ENCODE measurements at places on chromosomes 2 and 18.
A peak's percentile ranks its signal among the peaks of the same experiment; 100 is the strongest.

DNA sequence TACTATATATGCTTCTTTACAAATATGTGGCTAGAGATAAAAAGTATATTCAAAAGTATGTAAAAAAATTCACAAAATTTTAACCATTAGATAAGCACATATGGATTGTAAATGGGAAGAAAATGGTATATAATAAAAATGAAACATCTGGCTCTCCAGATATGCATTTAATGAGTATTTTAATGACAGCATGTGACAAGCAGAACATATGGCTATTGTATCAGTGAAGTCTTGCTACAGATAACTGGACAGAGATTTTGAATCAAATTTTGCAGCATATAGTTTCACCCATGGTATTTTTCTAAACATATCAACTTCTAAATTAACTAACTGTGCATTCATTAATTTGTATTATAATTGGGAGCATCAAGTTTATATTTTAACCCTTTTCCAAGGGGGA is 5.0 kb upstream of the ABCA12 start:
- no peak for DNase-seq

DNA sequence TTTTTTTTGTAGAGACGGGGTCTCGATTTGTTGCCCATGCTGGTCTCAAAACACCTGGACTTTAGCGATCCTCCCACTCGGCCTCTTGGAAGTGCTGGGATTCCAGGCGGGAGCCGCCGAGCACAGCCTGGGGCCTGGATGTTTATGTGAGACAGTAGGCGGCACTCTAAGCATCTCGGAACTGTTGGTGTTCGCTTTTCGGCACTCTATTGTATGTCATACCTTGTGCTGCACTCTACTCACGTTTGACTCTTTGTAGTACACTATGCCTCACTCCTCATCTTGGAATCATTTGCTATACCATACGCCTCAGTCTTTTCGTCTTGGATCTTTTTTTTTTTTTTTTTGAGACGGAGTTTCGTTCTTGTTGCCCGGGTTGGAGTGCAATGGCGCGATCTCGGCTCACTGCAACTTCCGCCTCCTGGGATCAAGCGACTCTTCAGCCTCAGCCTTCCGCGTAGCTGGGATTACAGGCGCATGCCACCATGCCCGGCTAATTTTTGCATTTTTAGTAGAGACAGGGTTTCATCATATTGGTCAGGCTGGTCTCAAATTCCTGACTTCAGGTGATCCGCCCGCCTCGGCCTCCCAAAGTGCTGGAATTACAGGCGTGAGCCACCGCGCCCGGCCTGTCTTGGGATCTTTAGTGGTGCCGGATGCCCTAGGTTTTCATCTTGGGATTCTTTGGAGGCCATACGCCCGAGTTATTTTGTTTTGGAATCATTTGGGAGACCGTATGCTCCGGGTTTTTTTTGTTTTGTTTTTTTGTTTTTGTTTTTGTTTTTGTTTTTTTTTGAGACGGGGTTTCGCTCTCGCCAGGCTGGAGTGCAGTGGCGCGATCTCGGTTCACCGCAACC is 24.2 kb upstream of the ZDBF2 start:
- no peak for DNase-seq

DNA sequence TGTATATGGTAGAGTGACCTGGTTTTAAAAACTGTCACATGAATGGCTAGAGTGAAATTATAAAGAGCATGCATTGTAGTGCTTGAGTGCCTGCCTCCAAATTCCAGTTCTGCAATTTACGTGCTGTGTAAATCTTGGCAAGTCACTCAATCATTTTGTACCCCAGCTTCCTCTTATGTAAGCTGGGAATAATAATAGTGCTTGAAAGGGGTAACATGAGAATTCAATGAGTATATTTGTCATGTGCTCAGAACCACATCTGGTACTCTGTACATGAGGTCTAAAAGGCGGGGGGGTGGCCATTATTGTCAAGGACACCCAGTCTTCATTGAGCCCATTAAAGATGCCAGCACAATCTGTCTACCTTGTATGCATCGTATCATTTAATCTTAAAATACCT is 214.8 kb downstream of the MC4R start:
- DNase-seq = no peak

- DNase-seq = no peak
These were observed 70.3 kb upstream of the HAAO start for GRCh38 chr2:42862669-42863185.

DNA sequence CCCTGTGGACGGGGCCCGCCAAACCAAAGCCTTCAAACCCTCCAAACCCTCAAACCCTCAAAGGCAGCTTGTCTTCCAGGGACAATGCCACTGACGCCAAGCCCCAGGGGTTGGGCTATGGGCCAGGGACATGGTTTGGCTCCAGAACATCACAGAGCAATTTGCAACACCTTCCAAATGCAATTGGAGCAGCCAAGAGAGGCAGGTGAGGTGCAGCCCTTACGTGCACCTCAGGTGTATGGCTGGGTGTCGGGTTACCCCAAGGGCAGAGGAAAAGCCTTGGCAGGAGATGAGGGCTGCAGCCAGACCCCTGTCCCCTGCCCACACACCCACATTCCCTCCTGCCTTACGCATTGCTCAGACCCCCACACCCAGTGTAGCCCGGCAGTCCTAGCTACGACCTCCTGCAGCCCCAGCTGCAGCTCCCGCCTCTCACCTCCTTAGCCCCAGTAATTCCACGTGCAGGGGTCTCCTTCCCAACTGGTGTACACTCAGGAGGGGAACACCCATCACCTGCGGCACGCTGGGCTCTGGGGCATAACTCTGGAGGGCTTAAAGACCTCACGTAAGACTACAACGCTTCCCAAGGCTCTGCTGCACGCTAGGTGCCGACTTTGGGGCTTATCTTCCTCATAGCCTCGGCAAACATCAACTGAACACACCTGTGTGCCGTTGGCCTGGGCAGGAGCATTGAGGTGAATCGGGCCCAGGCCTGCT is 88.7 kb downstream of the TFCP2L1 start:
- DNase-seq = no peak

DNA sequence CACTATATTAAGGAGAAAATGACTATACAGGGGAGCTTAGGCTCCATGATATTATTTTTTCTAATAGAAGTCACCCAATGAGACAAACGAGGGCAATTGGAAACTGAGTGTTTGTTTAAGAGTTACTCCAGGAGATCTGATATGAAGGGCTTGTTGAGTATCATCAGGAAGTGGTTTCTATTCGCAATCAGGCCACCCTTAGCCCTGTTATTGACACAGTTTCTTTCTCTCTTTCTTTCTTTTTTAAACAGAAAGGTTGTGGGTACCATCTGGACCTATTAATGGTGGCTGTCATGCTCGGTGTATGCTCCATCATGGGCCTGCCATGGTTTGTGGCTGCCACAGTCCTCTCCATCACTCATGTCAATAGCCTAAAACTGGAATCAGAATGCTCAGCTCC is 117.3 kb downstream of the DPP4 start:
- no peak for DNase-seq

DNA sequence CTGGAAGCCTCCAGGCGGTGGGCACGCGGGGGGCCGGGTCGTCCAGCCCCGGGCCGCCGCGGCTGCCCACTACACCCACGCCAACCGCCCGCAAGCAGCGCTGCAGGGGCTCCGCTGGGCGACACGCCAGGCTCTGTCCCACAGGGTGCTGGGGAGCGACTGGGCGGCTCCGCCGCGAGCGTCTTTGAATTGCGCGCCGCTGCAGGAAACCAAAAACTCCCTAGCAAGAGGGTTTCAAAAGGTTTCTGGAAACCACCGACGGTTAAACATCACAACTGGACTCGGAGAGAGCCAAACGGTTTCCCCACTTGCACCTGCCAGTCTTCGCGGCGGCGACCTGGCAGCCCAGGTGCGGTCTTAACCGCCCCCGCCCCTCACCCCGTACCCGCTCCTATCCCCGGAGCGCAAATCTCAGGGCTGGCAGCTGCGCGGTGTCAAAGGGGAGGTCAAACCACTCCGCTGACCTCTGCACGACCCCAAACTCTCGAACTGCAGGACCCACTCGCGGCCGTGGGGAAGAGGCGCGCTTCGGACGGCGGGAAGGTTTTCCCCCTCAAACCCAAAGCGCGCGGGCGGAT is 1.0 kb downstream of the CXCR4 start:
- no peak for DNase-seq

DNA sequence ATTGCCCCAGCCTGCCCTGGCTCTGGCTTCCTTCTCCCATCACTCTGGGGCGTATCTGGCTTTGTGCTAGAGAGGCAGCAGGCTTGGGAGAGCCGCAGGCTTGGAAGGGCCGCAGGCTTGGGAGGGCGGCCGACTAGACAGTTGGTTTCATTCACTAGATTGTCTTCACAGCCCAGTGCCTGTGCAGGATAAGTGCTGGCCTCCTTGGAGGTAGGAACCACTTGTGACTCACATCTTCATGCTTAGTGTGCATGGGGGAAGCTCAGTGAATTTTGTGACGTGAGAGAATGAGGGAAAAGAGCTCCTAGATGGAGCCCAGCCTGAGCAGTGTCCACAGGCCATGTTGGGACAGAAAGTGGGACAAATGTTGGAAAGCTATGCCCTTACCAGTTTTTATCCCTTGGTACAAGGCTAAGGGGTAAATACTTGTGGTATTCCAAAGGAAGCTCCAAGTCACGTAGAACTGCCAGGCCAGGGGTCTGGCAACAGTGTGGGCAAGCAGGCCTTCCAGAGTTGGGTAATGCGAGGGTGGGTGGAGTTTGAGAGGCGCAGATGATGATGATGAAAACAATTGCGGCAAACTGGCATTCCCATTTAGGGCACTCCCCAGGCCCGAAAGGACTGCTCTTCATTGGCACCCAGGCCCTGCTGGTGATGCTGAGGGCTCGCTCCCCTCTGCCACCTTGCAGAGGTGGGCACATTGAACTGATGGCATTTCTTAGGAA is 100.1 kb downstream of the DDX1 start:
- DNase-seq = no peak

DNA sequence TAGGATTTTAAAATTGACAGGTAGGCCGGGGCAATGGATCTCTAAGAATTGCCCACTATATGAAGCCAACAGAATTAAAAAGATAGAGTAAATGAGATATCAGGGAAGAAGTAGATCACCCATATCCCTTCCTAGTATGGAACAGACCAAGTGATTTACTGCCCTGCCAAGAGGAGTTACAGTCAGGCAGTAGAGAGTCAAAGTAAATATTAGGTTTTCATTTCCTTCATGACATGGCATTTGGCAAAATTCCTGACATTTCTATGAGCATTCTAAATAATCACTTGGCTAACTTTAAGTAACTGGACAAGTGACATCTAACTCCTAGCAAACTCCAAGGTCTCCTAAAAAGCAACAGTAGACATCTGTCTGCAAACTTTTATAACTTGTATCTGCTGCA is 33.5 kb downstream of the GALNT5 start:
- DNase-seq = no peak

DNA sequence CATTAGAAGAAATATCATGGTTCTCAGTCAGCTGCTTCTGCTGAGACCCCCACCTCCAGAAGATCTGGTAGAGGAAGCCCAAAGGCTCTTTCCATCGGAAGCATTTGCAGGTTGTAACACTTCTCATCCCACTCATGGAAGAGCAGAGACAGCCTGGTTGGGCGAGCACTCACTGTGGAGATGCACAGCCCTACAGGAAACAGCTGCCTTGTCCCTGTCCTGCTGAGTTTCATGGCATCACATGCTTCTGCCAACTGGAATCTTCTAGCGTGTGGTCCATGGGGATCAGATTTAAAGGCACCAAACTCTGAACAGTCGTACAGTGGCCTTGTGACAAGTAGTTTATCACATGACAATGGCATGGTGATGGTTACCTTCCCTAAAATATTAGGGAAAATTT is 36.3 kb upstream of the ACKR3 start:
- no peak for DNase-seq

DNA sequence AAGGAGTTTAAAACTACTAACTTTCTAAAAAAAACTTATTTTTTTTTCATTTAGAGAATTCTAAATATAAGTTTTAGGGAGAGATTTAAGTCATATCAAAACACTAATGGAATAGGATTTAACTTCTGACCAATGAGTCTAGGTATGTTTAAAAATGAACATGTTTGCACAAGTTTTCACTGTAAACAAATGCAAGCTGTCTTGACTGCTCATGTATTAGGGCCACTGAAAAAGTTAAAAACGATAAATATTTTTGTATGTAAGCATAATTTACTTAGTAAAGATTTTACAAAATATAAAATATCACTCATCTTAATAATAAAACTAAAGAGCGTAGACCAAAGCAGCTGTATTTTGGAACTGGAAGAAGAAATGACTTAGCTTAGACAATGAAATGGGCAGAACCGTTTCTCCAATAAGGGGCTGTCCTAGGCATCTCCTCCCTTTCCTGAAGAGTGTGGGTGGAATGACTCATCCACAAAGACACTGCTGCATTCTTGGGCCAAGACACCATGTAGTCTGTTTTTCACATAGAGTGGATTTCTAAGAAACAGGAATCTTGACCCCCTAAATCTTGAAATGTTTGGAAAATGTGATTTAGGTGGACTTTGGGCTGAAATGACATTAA is 118.8 kb downstream of the MEP1B start:
- peak; percentile 41 for DNase-seq

- DNase-seq = no peak
These were observed 59.4 kb downstream of the STK39 start for GRCh38 chr2:168188002-168188401.

DNA sequence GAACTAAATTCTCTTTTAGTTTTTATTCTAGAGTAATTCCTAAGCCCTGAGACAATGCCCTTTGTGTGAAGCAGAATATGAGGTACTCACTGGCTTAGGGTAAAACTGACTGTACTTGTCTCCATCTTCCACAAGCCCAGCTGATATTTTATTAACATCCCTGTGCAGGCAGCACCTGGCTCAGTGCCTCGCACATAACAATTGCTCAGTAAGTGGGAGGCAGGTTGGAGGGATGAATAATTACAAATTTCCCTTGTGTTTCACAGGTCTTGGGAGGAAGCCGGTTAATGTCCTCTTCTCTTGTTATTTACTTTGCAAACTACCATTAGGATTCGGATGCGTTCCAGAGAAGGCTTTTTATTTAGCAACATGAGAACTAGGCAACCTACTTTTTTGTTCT is 249.8 kb upstream of the FSHR start:
- DNase-seq = no peak

- no peak for DNase-seq
These were observed 47.8 kb downstream of the TEX51 start for GRCh38 chr2:126946318-126947102.

GRCh38 chr2:69620870-69621269 is 22.7 kb downstream of the AAK1 start:
- DNase-seq = no peak

- DNase-seq = no peak
These were observed 78.0 kb downstream of the CRIM1 start for GRCh38 chr2:36433311-36434217.

- DNase-seq = no peak
These were observed 303.7 kb downstream of the PTGR3 start for GRCh38 chr18:74905247-74905646.

DNA sequence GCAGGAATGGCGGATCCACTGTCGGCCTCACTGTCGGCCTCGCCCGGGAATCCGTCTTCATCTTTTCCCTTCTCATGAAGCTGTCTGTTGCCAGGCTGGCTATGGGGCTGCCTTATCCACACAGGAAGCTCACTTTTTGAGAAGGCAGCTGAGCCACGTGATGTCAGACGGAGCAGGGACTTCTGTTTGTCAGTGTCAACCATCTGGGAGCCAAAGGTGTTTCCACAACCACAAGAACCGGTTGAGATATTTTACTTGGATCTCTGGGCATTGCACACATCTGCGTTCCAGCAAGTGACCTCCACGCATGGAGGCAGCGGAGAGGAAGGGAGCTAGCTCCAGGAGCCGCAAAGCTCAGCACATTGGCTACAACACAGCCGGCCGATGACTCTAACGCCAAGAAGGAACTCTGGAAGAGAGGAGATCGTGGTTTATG is 27.4 kb upstream of the TAF1B start:
- no peak for DNase-seq

- DNase-seq = no peak
These were observed 167.0 kb downstream of the AFF3 start for GRCh38 chr2:99975386-99975785.
